Bronchial smooth muscle cell (primary cell): ENCODE measurements at places on chromosomes 11 and 22. TPM values are rescaled to one million over a fixed set of nuclear protein-coding genes. Genes with fewer than 3 reads are reported as not detected.

SPTBN2 gene
- total RNA-seq = 0.47 and 2.3 TPM in 2 replicates

OR51V1 gene
- total RNA-seq = not detected in 2 replicates

GLYATL2 gene
- 0.77 and 2.0 TPM in 2 replicates for total RNA-seq

GAB4 gene
- total RNA-seq = not detected in 2 replicates

RASGRP2 gene
- total RNA-seq = 0.16 TPM in 1 of 2 replicates, not detected in the other

TBX1 gene
- total RNA-seq = 0.32 TPM in 1 of 2 replicates, not detected in the other

CEP126 gene
- total RNA-seq = 1.5 and 3.0 TPM in 2 replicates

TRIM49 gene
- total RNA-seq = not detected in 2 replicates
